Nephron progenitor cell (in vitro differentiated cells): ENCODE measurements at places on chromosomes 11 and 22.
A peak's percentile ranks its signal among the peaks of the same experiment; 100 is the strongest.

GRCh38 chr11:114559425-114560310 lies at the start of gene NXPE1:
TSS of gene NXPE1 (minus strand) at chr11:114559881. CDS start at chr11:114551201, 8,680 bp downstream.
- no peak within 1 kb of the TSS for H3K27ac ChIP-seq
- H3K4me3 ChIP-seq, result no peak within 1 kb of the TSS
- no peaks in the 10 kb centered on the region for H3K27me3 ChIP-seq
- DNase-seq, result no peak
- H3K36me3 ChIP-seq, result no peaks in the 10 kb centered on the region

GRCh38 chr11:19392321-19392720 lies 151.6 kb upstream of the E2F8 start:
- peaks cover 10% of the 10 kb centered on the region for H3K27me3 ChIP-seq
- DNase-seq, result no peak
- no peaks in the 10 kb centered on the region for H3K36me3 ChIP-seq
- H3K27ac ChIP-seq, result no peak overlapping the region
- H3K4me3 ChIP-seq, result no peak overlapping the region
- H3K4me1 ChIP-seq, result peaks cover 7% of the 10 kb centered on the region

- H3K27ac ChIP-seq, result peak overlapping the region; percentile 76
- no peak for DNase-seq
- H3K4me1 ChIP-seq, result peaks cover 14% of the 10 kb centered on the region
- H3K4me3 ChIP-seq, result no peak overlapping the region
Observed at GRCh38 chr11:128195057-128195751, 392.2 kb downstream of the ETS1 start.

DNA sequence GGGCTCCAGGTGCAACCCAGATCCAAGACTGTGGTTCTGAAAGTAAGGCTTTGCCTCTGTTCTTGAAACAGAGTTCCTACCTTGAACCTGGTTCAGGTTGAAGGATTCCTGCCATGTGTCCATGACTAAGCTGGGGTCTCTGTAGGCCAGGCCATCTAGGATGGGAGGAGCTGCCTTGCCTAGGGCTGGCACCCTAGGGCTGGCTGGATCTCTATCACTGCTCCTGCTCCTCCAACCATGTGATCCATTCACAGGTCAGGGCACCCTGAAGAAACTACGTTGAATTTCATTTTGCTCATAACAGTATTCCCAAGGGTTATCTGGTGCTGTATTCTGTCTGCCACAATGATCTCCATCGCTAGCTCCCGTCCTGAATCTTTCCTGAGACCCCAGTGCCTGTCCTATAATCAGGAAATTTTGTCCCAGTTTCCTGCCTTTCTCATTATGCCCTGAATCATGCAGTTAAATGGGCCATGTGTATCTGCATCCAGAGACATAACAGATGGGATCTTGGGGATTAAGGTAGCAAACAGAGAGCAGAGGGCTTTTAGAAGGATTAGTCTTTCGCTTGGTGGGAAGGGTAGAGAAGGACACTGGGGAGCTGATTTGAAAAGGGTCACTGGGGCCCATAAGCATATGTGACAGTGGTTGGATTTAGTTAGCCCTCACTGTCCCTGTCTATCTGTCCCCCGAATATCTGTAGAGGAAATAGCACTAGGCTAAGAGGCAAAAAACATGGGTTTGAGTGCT lies 98.2 kb upstream of the MTMR2 start:
- H3K4me1 ChIP-seq, result peaks cover 15% of the 10 kb centered on the region
- no peaks in the 10 kb centered on the region for H3K27me3 ChIP-seq
- H3K27ac ChIP-seq, result no peak overlapping the region

- H3K36me3 ChIP-seq, result no peaks in the 10 kb centered on the region
- H3K4me1 ChIP-seq, result no peaks in the 10 kb centered on the region
- no peak for DNase-seq
- no peak overlapping the region for H3K4me3 ChIP-seq
Observed at GRCh38 chr11:68804786-68805185, 36.9 kb downstream of the CPT1A start.

GRCh38 chr11:36454941-36455631 lies 55.0 kb downstream of the TRAF6 start:
- peaks cover 13% of the 10 kb centered on the region for H3K36me3 ChIP-seq
- H3K4me3 ChIP-seq, result peak overlapping the region; percentile 19
- peaks cover 72% of the 10 kb centered on the region for H3K4me1 ChIP-seq
- DNase-seq, result peak; percentile 28

DNA sequence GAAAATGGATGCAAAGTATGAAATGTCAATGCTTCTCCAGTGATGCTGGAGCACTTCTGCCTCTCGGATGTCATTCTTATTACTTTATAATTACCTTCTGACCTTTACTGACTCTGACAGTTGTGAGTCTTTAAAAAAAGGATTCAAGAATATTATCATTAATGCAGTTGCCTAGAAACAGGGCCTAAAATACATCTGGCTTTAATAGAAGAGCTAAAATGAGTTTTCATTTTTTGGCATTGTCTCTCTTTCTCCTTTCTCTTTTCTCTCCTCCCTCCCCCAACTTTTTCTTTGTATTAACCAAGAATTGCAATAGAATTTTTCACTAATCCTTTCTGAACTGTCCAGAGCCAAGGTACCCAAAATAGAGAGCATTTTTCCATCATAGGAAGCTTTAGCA lies 45.9 kb downstream of the FDX1 start:
- no peak overlapping the region for H3K4me3 ChIP-seq
- H3K27ac ChIP-seq, result no peak overlapping the region
- H3K36me3 ChIP-seq, result no peaks in the 10 kb centered on the region
- no peaks in the 10 kb centered on the region for H3K4me1 ChIP-seq

- DNase-seq, result no peak
- H3K4me3 ChIP-seq, result no peak overlapping the region
- H3K27me3 ChIP-seq, result no peaks in the 10 kb centered on the region
- no peaks in the 10 kb centered on the region for H3K36me3 ChIP-seq
- no peaks in the 10 kb centered on the region for H3K4me1 ChIP-seq
- no peak overlapping the region for H3K27ac ChIP-seq
Observed at GRCh38 chr11:75107187-75107586, 10.5 kb upstream of the OR2AT4 start.

DNA sequence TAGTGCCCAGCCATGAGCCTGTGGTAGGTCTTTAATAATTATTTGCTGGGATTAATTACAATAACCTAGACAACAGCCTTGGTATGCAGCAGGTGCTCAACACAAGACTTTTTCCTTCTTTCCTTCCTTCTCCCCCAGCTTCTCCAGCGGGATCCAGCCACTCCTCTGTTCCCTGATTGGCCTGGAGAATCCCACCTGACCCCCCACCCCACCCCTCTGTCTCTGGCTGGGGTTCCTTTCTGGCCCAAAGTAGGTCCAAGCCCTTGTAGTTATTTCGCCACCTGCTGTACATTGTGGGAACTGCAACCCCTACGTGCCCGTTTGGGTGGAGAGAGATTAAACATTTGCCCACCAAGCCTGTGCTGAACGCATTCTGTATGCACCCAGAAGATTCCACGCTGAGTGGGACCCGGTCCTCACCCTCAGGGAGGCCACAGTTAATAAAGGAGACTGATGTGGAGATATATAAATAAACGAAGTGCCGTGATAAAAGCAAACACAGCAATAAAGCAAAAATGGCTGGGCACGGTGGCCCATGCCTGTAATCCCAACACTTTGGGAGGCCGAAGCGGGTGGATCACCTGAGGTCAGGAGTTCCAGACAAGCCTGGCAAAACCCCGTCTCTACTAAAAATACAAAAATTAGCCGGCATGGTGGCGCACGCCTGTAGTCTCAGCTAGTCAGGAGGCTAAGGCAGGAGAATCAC lies 32.1 kb upstream of the DGKZ start:
- H3K27ac ChIP-seq, result no peak overlapping the region
- H3K27me3 ChIP-seq, result peaks cover 4% of the 10 kb centered on the region
- H3K36me3 ChIP-seq, result no peaks in the 10 kb centered on the region
- peaks cover 14% of the 10 kb centered on the region for H3K4me1 ChIP-seq
- H3K4me3 ChIP-seq, result no peak overlapping the region

DNA sequence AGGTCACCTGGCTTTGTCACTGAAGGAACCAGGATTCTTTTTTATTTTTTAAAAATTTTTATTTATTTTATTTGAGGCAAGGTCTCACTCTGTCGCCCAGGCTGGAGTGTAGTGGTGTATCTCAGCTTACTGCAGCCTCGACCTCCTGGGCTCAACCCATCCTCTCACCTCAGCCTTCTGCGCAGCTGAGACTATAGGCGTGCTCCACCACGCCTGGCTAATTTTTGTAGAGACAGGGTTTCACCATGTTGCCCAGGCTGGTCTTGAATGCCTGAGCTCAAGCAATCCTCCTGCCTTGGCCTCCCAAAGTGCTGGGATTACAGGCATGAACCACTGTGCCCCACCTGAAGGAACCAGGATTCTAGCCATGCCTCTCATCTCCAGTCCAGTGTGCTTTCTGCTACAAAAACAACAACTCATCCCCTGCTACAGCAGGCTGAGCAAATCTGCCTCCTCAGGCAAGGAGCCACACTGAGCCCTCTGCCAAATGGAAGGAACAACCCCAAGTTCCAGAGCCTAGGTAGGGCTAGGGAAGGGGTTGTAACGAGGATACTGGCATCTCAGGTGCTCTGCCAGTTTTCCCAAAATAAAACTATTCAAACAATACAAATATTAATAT lies 2.6 kb upstream of the PEX26 start:
- H3K4me3 ChIP-seq, result no peak overlapping the region
- DNase-seq, result no peak
- H3K36me3 ChIP-seq, result peaks cover 9% of the 10 kb centered on the region
- H3K4me1 ChIP-seq, result peaks cover 37% of the 10 kb centered on the region

DNA sequence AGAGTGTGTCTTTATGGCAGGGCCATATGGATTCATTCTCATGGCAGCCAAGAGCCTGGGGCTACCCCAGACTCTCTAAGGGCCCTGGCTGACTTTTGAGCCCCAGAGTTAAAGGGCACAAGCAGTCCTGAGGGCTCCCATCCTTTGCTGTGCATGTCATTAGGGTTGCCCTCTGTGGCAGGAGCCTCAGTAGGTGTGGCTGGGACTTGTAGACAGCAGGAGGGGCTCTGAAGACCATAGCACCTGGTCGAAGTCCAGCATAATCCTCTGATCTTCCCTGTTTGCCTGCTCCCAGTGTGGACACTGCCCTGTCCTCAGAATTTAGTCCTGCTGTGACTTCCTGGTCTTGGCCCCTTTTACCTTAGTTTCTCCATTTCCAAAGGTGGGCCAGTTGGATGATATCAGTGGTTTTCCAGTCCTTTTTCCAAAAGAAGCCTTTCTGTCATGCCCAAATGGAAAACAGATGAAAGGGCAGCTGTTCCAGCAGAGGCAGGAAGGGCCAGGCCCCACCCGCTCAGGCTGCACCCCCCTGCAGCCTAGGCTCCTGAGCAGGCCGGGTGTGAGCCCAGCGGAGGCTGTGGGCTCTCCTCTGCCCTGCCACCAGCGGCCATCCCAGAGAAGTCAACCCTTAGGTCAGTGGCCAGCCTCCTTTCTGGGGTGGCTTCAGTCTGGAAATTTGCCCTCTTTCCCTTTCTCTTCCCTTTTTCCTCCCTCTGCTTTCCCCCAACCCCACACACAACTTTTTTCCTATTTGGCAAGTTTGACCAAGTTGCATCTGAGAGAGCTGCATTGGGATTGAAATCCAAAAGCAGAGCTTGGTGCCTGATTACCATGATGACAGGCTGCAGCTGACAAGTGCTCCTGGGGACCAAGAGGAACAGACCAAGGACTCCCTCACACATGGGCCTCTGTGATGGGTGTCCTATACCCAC lies 32.8 kb upstream of the SUSD2 start:
- peaks cover 32% of the 10 kb centered on the region for H3K4me1 ChIP-seq
- H3K27ac ChIP-seq, result no peak overlapping the region
- H3K27me3 ChIP-seq, result peaks cover 2% of the 10 kb centered on the region
- DNase-seq, result no peak
- H3K4me3 ChIP-seq, result no peak overlapping the region

DNA sequence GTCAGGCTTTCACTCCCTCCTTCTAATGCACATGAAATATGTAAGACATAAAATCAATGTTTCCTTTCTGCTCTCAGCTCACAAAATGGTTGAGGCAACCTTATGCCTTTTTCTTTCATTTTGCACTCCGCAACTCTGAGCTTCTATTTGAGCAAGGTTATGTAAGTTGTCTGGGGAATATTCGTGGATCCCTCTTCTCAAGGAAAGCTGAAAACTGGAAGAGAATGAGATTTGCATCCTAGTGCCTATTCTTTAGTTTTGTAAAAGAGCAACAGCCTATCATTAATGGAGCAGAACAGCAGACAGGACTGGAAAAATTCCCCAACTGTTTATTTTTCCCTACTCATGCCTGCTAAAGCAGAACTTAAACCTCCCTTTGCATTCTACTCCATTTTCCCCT lies 141.7 kb downstream of the FAM76B start:
- peaks cover 12% of the 10 kb centered on the region for H3K36me3 ChIP-seq
- peak overlapping the region; percentile 91 for H3K27ac ChIP-seq
- no peaks in the 10 kb centered on the region for H3K27me3 ChIP-seq
- DNase-seq, result no peak
- peaks cover 50% of the 10 kb centered on the region for H3K4me1 ChIP-seq
- peak overlapping the region; percentile 30 for H3K4me3 ChIP-seq

- H3K4me1 ChIP-seq, result peaks cover 35% of the 10 kb centered on the region
- H3K27me3 ChIP-seq, result peaks cover 60% of the 10 kb centered on the region
- peak; percentile 59 for DNase-seq
- H3K36me3 ChIP-seq, result no peaks in the 10 kb centered on the region
- H3K4me3 ChIP-seq, result no peak overlapping the region
- H3K27ac ChIP-seq, result no peak overlapping the region
Observed at GRCh38 chr11:72598906-72599305, 75.3 kb downstream of the PDE2A start.

DNA sequence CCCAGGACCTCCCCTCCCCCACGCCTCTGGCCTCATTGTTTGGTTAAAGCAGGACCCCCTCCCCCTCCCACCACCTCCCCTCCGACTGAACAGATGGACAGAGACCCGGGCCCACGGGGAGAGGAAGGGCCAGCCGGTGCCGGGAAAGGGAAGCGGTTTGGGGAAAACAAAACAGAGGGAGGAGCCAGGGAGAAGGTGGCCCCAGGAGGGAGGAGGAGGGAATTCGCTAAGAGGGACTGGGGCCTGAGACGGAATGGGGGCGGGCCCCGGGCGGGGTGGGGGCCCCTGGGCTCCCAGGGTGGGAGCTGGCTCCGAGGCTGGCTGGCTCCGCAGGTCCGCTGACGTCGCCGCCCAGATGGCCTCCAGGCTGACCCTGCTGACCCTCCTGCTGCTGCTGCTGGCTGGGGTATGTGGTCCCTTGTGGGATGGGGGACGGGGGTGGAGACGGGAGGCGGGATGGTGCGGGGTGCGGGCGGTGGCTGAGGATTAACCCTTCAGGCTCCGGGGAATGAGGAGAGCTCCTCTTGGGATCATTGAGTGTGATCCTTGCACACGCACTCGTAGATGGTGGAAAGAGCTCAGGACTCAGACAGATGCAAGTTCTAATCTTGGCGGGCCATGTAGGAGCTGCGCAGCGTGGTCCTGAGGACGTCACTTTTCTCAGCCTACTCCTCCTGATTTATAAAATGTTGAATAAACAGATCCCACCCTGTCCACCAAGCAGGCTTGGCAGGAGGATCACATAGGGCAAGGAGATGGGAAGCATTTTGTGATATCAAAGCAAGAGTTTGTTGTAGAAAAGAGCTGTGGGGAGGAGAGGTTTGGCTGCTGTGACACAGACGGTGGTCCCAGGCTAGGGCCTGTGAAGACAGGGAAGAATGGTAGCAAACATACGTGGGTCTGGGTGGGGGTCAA lies 688 bp downstream of the SERPING1 start:
- peak overlapping the region; percentile 97 for H3K27ac ChIP-seq
- H3K36me3 ChIP-seq, result peaks cover 33% of the 10 kb centered on the region
- peak; percentile 91 for DNase-seq
- H3K27me3 ChIP-seq, result no peaks in the 10 kb centered on the region

- H3K27me3 ChIP-seq, result peaks cover 8% of the 10 kb centered on the region
- H3K27ac ChIP-seq, result no peak overlapping the region
- peak; percentile 40 for DNase-seq
- H3K4me3 ChIP-seq, result no peak overlapping the region
Observed at GRCh38 chr11:114340311-114341131, 44.3 kb downstream of the NNMT start.

- DNase-seq, result no peak
- H3K27me3 ChIP-seq, result peaks cover 3% of the 10 kb centered on the region
- H3K36me3 ChIP-seq, result no peaks in the 10 kb centered on the region
- peaks cover 42% of the 10 kb centered on the region for H3K4me1 ChIP-seq
- H3K27ac ChIP-seq, result peak overlapping the region; percentile 80
Observed at GRCh38 chr11:125452125-125452470, 44.0 kb downstream of the FEZ1 start.
